ENCODE measurements at places on chromosomes 7 and 10. TPM values are rescaled to one million over a fixed set of nuclear protein-coding genes. Genes with fewer than 3 reads are reported as not detected.

DNA sequence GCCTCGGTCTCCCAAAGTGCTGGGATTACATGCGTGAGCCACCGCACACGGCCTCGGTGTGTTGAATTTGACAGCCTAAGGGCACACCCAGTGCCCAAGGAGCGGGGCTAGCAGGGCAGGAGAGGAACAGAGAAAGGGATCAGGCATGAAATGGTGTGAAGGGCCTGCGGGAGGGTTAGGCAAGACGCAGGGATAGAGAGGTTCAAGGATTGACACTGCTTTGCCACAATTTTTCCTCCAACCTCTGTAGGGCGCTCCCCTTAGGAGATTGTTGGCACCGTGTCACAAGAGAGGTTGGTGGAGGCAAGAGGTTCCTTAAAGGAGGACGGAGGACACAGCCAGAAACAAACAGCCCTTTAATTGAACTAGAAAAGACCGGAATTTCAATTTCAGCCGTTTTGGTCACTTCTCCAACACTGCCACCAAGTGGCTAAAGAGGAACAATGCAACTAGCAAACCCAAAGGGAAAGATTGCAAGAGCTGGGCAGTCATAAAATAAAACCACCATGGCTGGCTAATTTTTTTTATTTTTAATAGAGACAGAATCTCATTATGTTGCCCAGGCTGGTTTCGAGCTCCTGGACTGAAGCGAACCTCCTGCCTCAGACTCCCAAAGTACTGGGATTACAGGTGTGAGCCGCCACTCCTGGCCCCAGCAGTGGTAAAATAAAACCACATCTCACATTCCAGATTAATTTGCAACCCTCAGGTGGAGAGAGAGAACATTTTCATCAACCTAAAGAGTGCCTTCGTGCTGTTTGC, 6.9 kb upstream of the CREB3L2 start:
- DNase-seq = peak; percentile 52

- peak; percentile 49 for DNase-seq
Measured at GRCh38 chr7:17706734-17707133, 233.6 kb downstream of the SNX13 start.

- DNase-seq = no peak
Measured at GRCh38 chr10:133278577-133279265, 2.1 kb upstream of the ADAM8 start.

DNA sequence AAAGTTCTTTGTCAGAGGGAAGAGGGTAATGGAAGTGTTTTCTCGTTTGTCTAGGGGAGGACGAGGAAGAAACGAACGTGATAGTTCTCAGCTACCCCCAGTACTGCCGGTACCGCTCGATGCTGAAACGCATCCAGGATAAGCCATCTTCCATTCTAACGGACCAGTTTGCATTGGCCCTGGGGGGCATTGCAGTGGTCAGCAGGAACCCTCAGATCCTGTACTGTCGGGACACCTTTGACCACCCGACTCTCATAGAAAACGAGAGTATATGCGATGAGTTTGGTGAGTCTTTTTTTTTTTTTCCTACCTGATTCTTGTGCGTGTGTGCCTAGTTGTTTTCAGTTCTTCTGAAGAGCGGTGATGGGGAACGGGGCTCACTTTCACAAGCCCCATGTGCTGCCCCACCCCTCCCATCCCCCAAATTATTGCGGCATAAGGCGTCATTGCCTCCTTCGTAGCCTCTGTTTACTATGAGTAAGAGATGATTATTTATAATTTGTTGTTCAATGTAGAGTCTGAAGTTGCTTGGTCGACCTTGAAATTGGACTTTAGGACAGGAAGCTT, 98.6 kb downstream of the ARID5B start:
- DNase-seq = no peak

DNA sequence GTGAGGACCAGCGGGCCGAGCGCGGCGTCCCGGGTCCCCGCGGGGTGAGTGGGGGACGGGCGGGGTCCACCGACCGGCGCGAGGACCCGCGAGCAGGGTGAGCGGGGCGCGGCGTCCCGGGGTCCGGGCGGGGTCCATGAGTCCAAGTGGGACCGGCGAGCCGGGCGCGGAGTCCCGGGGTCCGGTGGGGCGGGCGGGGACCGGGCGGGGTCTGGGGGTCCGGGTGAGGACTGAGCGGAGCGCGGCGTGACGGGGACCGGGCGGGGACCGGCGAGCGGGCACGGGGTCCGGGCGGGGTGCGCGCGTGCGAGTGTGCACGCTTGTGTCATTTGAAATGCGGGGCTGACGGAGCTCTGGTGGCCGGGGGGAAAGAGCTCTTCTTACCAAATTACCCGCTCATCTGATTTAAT, 765 bp downstream of the CELF2 start:
- no peak for DNase-seq

DNA sequence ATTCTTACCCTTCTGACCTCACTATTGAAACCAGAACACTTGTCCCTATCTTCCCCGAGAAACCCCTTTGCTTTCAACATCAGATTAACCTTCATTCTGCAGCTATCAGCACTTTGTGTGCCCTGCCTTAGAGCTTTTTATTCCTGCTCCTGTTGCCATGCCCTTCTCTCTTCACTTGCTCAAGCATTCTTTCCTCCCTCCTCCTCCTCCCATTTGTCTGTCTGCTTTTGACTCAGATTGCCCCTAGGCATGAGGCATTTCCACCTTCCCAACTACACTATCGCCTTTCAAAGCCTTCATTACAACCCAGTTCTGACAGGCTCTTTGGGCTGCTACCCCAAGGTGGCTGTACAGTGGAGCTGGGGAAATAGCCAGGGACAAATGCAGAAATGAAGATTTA, 143.3 kb downstream of the SLC25A13 start:
- DNase-seq = no peak

GRCh38 chr7:134355004-134355525, 38.3 kb upstream of the SLC35B4 start:
- DNase-seq = no peak

DNA sequence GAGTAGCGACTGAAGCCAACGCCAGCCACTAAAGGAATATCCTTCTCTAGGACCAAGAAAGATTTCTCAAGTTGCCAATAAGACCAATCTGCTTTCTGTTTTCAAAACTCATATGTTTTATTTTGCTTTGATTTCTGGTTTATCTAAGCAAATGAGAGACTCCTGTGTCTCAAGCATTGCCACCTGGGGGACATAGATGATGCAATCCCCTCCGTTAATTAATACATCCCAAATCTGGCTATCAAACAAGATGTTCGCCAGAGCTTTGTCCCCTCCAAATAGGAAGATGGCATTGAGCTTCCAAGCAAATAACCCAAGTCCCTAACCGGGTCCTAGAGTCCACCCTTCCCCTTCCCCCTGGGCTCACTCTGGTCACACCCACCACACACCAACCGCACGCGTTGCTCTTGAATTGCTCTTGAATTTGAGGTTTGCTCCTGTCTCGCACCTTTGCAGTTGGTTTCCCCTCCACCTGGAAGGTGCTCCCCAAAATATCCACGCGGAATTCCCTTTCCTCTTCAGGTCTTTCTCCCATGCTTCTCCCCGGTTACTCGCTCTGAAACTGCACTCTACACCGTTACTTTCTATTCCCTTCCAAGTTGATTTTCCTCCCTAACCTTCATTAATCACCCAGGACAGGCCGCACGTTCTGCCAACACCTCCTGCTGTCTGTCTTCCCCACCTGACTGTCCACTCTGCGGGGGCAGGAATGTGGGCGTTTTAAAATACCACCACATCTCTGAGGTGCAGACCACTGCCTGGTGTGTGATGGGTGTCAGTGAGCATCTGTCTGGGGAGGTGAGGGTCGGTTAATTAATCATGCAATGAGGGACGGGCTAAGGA, 64.1 kb upstream of the RNF32 start:
- no peak for DNase-seq

DNA sequence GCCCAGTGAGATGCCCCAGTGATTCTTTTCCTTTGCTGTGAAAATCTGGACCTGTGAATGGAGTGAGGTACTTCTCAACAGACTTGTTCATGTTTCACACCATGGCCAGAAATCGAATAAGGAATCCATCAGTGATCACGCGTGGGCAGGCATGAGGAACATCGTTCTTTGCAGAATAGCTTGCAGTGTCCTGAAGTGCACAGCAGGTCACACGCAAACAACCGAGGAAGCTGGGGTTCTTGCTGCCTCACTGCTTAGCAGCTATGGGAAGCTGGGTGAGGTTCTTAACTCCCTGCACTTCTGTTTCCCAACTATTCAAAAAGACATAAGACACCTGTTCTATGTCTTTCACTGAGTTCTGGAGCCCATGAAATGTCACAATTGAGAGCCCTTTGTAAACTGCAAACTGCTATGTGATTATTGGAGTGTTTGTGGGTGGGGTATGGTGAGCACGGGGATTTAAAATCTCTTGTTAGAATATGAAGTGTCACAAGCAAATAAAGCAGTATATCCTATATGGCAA, 253.4 kb downstream of the KIAA1217 start:
- no peak for DNase-seq

DNA sequence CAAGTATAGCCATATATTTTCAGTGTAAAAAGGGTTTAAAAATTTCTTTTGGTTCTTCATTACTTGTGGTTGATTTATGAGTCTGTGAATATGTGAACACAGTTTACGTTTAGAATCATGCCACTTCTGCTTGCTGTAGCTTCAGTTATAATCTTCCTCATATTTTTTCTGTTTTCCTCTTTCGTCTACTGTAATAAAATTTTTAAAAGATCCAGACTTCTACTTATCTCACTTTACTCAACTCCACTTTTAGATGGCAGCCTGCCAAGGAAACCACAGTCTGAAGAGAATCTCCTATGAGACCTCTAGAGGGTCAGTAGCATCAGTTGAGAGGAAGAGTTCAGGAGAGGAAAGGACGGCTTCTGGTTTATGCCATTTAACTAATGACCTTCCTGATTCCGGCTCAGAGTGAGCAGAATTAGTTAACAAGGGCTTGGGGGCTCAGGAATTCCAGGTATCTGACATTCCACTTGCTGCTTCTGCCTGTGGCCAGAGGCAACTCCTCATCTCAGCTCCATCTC, 21.4 kb downstream of the CREB5 start:
- DNase-seq = peak; percentile 62

The DRGX gene
- total RNA-seq = not detected

The UTF1 gene
- total RNA-seq = not detected

The TET1 gene
- total RNA-seq = 0.37 TPM

The DGKI gene
- 1.1 TPM for total RNA-seq

The PRKG1 gene
- total RNA-seq = not detected
